ENCODE measurements at places on chromosomes 6 and 20.

- peaks cover under 1% of the 10 kb centered on the region for H3K27me3 ChIP-seq
- no peak overlapping the region for H3K27ac ChIP-seq
- no peak overlapping the region for H3K4me3 ChIP-seq
- no peak for DNase-seq
These were observed 5.5 kb downstream of the ZNF334 start for GRCh38 chr20:46507760-46508407.

DNA sequence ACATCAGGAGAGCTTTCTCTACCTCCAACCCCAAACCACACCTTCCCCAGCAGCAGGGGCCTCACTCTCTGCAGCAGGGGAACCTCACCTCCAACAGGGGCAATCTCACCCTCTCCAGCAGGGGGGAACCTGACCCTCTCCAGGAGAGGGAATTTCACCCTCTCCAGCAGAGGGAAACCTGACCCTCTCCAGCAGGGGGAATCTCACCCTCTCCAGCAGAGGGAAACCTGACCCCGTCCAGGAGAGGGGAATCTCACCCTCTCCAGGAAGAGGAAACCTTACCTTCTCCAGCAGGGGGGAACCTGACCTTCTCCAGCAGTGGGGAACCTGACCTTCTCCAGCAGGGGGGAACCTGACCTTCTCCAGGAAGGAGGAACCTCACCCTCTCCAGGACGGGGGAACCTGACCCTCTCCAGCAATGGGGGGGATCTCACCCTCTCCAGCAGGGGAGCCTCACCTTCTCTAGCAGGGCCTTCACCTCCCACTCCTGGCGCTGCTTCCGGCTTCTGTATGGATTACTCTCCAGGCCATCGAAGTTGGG is 3.1 kb downstream of the B3GALT4 start:
- H3K4me3 ChIP-seq = no peak overlapping the region
- peaks cover 32% of the 10 kb centered on the region for H3K4me1 ChIP-seq
- no peaks in the 10 kb centered on the region for H3K27me3 ChIP-seq

GRCh38 chr6:11514672-11515071 is 22.9 kb upstream of the TMEM170B start:
- no peaks in the 10 kb centered on the region for H3K27me3 ChIP-seq
- H3K4me1 ChIP-seq = no peaks in the 10 kb centered on the region
- DNase-seq = no peak

DNA sequence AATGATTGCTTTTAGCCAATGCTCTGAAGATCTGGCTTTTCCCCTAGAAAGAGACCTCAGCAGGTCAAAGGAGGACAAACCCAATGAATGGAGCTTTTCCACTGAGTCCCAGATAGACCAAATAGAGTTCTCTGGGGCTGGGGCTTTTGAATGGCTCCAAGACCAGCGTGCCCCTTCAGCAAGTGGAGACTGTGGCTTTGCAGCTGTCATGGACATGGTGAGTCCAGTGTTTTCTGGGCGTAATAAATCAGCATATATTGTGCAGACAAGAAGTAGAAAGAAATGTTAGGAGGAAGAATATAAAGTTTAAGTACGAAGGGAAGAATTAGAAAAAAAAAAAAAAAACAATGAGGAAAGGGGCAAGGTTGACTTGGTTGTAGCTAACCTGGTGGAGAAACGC is 28.1 kb downstream of the ULBP1 start:
- DNase-seq = no peak
- H3K27me3 ChIP-seq = peaks cover 65% of the 10 kb centered on the region
- no peak overlapping the region for H3K27ac ChIP-seq
- H3K36me3 ChIP-seq = no peaks in the 10 kb centered on the region

- no peaks in the 10 kb centered on the region for H3K4me1 ChIP-seq
- DNase-seq = no peak
- no peaks in the 10 kb centered on the region for H3K36me3 ChIP-seq
- no peaks in the 10 kb centered on the region for H3K27me3 ChIP-seq
- H3K4me3 ChIP-seq = no peak overlapping the region
These were observed 1325.6 kb downstream of the HACE1 start for GRCh38 chr6:103534095-103534494.

DNA sequence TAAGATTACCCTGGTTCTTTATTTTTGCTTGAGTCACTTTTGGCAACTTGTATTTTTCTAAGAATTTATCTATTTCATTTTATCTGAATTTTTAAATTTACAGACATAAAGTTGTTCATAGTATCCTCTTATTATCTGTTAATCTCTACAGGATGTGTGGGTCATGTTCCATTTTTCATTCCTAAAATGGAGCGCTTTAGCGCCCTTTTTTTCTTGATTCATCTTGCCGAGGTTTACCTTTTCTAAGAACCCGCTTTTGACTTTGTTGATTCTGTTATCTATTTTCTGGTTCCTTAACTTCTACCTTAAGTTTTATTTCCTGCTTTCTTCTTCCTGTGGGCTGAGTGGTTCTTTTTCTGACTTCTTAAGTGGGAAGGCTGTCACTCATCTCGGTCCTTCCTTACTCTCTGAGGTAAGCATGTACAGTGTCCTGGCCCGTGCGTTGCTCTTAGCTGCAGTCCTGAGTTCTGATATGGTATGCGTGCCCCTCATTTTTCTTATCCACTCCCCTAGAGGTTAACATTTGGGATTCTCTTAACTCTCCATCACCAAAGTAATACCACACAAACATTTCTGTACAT is 399.8 kb downstream of the CDC5L start:
- H3K4me1 ChIP-seq = no peaks in the 10 kb centered on the region
- H3K4me3 ChIP-seq = no peak overlapping the region
- H3K36me3 ChIP-seq = no peaks in the 10 kb centered on the region

- H3K27ac ChIP-seq = no peak overlapping the region
- DNase-seq = no peak
- H3K27me3 ChIP-seq = peaks cover 23% of the 10 kb centered on the region
- H3K4me1 ChIP-seq = peaks cover 6% of the 10 kb centered on the region
- no peaks in the 10 kb centered on the region for H3K36me3 ChIP-seq
- no peak overlapping the region for H3K4me3 ChIP-seq
These were observed 94.4 kb upstream of the SIRPA start for GRCh38 chr20:1800777-1801176.

DNA sequence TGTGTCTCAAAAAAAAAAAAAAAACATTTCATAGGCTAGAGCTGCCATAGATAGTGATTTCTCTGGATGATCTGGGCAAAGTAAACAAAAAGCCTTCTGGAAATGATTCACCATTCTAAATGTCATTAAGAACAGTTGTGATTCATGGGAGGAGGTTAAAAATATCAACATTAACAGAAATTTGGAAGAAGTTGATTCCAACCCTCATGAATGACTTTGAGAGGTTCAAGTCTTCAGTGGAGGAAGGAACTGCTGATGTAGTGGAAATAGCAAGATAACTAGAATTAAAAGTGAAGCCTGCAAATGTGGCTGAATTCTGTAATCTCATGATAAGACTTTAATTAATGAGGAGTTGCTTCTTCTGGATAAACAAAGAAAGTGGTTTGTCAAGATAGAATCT is 26.8 kb upstream of the MMP24 start:
- DNase-seq = no peak
- no peaks in the 10 kb centered on the region for H3K4me1 ChIP-seq
- no peak overlapping the region for H3K4me3 ChIP-seq
- no peaks in the 10 kb centered on the region for H3K36me3 ChIP-seq

DNA sequence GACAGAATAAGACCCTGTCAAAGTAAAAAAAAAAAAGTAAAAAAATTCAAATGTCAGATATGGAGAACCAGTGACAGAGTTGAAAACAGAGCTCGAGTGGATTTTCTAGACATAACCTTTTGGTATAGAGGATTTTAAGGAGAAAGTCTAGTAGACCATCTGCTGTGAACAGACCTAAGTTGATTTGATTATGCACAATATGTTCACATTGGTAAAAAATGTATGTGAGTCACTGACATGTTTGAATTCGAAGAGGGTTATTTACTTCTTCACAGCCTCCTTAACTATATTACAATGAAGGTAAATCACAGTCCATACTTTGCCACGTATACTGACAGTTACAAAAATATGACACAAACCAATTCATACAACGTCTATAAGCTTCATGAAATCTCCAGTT is 7.4 kb downstream of the TINAG start:
- no peak overlapping the region for H3K27ac ChIP-seq
- H3K4me3 ChIP-seq = no peak overlapping the region
- no peaks in the 10 kb centered on the region for H3K27me3 ChIP-seq
- no peaks in the 10 kb centered on the region for H3K36me3 ChIP-seq

GRCh38 chr6:34315780-34316179 is 67.0 kb upstream of the SMIM29 start:
- H3K4me3 ChIP-seq = no peak overlapping the region
- H3K27ac ChIP-seq = no peak overlapping the region

- H3K27ac ChIP-seq = no peak overlapping the region
- no peak overlapping the region for H3K4me3 ChIP-seq
- no peaks in the 10 kb centered on the region for H3K36me3 ChIP-seq
- H3K27me3 ChIP-seq = no peaks in the 10 kb centered on the region
- H3K4me1 ChIP-seq = no peaks in the 10 kb centered on the region
- DNase-seq = no peak
These were observed 51.3 kb downstream of the AKAP12 start for GRCh38 chr6:151290877-151291721.

DNA sequence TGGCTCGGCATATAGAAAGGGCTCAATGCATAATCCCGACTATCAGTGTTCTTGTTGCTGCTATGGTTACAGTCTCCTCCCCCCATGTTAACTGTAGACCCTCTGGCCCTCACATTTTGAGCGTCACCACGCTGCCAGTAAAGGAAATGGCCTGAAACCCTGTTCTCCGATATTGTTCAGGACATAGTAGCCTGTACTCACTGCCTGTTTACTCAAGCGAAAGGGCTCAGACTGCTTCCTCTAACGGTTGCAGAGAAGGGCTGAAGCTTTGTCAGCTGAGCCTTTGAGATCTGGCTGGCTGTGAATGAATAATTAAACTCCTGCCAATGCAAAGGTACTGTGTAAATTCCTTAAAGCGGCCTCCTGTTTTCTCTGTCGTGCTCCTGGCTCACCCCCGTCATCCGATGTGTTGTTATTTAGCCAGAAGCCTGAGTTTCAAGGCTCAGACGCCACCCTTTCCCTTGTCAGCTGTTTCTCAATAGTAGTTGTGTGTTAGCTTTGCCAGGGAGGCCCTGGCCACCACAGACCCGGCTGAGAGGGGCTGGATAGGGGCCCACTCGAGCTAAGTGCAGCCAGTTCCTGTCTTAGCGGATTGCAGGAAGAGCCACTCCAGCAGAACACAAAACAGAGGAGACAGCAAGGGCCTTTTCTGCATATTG is 31.2 kb upstream of the RALGAPA2 start:
- no peaks in the 10 kb centered on the region for H3K27me3 ChIP-seq
- DNase-seq = no peak
- H3K4me1 ChIP-seq = no peaks in the 10 kb centered on the region
- no peak overlapping the region for H3K27ac ChIP-seq
- no peaks in the 10 kb centered on the region for H3K36me3 ChIP-seq
- H3K4me3 ChIP-seq = no peak overlapping the region

GRCh38 chr6:150934380-150934779 is 68.9 kb downstream of the MTHFD1L start:
- no peaks in the 10 kb centered on the region for H3K27me3 ChIP-seq
- no peaks in the 10 kb centered on the region for H3K36me3 ChIP-seq
- no peak for DNase-seq

DNA sequence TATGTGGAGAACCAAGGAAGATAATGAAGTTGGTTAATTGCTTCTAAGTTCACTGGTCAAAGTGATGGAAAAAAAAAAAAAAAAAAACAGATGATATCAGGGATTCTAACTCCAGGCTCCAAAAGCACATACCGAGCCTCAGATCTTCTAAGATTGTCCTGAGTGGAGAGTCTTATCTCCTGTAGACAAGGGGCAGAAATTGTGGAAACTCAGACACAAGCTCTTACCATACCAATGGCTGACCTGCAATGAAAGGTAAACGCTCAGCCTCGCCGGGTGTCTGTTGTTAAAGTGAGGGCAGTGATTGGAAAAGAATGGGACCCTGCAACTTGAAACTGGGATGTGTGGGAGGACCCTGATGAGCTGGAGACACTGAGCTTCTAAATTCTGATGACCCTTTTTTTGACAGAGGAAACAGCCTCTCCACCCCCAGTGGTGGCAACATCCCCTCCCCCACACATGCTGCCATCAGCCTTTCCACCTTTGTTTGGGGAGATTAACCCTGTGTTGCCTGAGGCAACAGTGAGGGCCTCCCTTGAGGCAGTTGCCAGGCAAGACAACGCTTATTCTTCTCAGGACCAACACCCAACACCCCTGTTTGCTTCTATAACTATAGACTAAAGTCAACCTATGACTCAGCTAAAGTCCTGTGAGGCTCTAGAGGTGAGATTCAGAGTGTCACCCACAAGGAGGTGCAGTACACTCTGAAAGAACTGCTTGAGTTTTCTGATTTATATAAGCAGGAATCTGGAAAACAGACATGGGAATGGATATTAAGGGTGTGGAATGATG is 154.0 kb downstream of the THBS2 start:
- H3K4me1 ChIP-seq = no peaks in the 10 kb centered on the region
- no peak overlapping the region for H3K27ac ChIP-seq
- H3K4me3 ChIP-seq = no peak overlapping the region

GRCh38 chr6:93088621-93089501 is 330.5 kb downstream of the EPHA7 start:
- H3K36me3 ChIP-seq = no peaks in the 10 kb centered on the region
- DNase-seq = no peak
- no peak overlapping the region for H3K27ac ChIP-seq
- H3K4me1 ChIP-seq = no peaks in the 10 kb centered on the region
- H3K4me3 ChIP-seq = no peak overlapping the region
- H3K27me3 ChIP-seq = no peaks in the 10 kb centered on the region

GRCh38 chr6:8047541-8048292 is 16.5 kb downstream of the BLOC1S5 start:
- H3K27ac ChIP-seq = no peak overlapping the region
- no peaks in the 10 kb centered on the region for H3K4me1 ChIP-seq
- no peaks in the 10 kb centered on the region for H3K27me3 ChIP-seq
- DNase-seq = no peak
- H3K36me3 ChIP-seq = peaks cover 6% of the 10 kb centered on the region
- H3K4me3 ChIP-seq = no peak overlapping the region

GRCh38 chr6:126133984-126134383 is 147.6 kb downstream of the TRMT11 start:
- no peaks in the 10 kb centered on the region for H3K27me3 ChIP-seq
- no peak overlapping the region for H3K27ac ChIP-seq
- no peak for DNase-seq
- no peaks in the 10 kb centered on the region for H3K36me3 ChIP-seq
- no peak overlapping the region for H3K4me3 ChIP-seq

- H3K27ac ChIP-seq = no peak overlapping the region
- H3K4me3 ChIP-seq = no peak overlapping the region
- no peaks in the 10 kb centered on the region for H3K36me3 ChIP-seq
These were observed 4.0 kb upstream of the FRK start for GRCh38 chr6:116064666-116065065.

DNA sequence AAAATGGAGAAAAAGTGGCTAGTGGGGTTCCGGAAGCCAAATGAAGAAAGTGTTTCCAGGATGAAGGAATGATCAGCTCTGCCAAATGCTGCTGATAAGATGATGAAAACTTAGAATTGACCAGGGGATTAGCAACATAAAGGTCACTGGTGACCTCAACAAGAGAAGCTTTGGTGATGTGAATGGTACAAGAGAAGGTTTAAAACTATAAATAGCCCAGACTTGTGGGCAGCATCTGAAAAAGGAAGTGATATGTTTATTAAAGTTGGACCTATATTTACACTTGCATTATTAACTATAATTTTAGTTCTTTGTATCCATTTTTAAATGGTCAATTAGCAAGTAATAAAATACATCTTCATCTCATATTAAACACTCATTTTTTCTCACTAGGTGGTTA is 45.1 kb downstream of the CGA start:
- no peak overlapping the region for H3K27ac ChIP-seq
- H3K36me3 ChIP-seq = no peaks in the 10 kb centered on the region
- H3K4me3 ChIP-seq = no peak overlapping the region
- H3K27me3 ChIP-seq = no peaks in the 10 kb centered on the region
- no peaks in the 10 kb centered on the region for H3K4me1 ChIP-seq

- H3K36me3 ChIP-seq = no peaks in the 10 kb centered on the region
- DNase-seq = no peak
- no peak overlapping the region for H3K27ac ChIP-seq
- H3K27me3 ChIP-seq = no peaks in the 10 kb centered on the region
These were observed 2.1 kb upstream of the GHRH start for GRCh38 chr20:37263686-37264085.
